Stimulated activated CD4-positive, alpha-beta T cell treated with anti-CD3 and anti-CD28 coated beads, Interleukin-1b, Interleukin-23, amount 100 ng/mL, for 4 hours (primary cell): ENCODE measurements at places on chromosomes 1 and 21.

DNA sequence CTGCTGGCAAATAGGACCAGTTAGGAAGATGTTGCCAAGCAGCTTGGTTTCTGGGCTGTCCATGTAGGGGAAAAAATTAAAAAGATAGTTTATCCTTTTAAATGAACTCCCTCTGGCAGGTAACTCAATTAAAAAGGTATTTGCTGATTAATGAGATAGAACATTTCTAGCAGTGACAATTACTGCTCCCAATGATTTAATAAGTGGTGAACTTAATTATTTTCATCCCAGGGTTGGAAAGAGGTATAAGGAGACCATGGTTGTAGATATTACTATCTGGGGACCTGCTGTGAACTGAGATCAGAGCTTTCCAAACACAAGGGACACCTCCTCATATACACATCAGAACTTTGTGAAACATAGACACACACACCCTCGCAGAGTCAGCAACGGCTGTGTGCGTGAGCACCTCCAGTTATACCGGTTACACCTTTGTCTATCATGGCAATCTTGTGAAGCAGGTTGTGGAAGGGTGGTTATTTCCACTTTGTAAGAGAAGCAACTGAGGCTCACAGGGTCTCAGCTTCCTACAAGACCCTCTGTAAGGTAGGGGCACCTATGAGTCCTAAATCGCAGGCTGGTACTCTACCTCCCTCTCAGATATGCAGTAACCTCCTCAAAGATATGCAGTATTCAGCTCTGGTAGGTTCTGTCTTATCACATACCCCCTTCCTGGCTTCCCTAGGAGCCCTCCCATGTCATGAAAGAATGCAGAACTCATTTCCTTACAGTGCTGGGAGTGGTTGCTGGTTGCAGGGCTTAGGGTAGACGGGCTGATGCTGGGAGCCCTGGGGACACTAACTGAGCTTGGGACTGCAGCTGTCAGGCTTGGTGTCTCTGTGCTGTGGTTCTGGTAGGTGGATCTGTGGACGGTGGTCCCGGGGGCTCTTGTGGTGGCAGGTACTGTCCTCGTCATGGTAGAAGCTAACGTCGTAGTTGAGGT is 18.5 kb upstream of the MAGOH start:
- no peak for DNase-seq

DNA sequence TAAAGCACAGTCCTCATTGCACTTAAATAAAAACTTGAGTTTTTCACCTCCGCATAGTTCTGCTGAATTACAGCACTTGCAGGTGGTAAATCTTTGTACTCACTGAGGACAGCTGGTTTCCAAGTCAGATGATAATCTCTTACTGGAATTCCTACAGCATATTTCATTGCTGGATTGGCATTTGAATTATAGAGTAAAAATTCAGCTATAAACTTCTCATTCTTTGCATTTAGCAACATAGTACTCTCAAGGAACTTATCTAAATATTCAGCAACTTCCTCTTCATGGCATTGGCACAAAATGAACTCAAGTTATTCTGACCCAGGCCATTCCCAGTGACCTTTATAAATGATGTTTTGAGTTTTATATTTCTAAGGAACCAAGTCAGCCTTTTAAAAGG is 23.4 kb downstream of the GORAB start:
- no peak for DNase-seq

GRCh38 chr1:15525050-15526020 is 1.3 kb upstream of the DNAJC16 start:
- DNase-seq: no peak

DNA sequence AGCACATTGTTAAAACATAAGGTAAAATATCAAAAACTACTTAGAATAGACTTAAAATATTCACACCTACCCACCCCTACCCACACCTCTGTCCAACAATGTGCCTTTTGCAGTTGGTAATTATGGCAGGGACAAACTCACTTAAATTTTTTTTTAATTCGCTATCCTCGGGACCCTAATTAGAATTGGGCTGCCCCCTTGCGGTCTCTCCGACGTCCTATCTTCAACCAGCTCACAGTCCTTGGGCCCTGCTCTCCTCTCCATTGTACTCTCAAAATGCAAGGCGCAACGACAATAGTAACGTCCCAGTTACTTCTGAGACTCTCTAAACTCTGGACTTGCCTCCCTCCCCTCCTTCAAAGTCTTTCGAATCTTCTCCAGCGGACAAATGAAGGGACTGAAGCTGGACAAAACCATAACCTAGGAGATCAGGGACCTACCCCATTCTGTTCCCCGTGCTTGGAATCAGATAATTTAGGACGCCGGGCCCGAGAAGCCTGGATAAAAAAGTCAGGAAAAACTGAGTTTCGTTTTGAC is 1.1 kb upstream of the CIART start:
- peak; percentile 41 for DNase-seq

DNA sequence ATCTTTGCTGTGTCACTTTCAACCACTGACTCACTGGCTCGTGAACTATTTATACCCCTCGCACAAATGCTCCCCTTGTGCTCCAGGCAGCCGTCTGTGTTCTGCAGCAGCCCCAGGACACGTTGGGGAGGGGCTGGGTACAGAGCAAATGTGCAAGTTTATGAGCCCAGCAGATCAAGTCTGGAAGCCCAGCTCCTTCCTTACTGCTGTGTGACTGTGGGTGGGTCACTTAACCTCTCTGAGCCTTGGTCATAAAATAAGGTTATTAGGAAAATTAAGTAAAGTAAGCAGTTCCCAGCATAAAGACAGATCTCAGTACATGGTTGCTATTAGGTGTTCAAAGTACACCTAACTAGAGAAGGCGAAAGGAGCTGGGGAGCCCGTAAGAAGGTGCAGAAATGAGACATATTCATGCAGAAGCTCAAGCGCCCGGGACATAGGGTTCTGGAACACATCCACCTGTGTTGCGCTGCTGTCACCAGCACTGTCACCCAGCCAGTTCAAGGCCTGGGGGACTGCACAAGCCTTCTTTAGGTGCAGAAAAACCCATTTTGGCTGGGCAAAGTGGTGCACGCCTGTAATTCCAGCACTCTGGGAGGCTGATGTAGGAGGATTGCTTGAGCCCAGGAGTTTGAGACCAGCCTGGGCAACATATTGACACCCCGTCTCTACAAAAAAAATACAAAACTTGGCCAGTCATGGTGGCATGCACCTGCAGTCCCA is 13.8 kb downstream of the EFHD2 start:
- DNase-seq: no peak

DNA sequence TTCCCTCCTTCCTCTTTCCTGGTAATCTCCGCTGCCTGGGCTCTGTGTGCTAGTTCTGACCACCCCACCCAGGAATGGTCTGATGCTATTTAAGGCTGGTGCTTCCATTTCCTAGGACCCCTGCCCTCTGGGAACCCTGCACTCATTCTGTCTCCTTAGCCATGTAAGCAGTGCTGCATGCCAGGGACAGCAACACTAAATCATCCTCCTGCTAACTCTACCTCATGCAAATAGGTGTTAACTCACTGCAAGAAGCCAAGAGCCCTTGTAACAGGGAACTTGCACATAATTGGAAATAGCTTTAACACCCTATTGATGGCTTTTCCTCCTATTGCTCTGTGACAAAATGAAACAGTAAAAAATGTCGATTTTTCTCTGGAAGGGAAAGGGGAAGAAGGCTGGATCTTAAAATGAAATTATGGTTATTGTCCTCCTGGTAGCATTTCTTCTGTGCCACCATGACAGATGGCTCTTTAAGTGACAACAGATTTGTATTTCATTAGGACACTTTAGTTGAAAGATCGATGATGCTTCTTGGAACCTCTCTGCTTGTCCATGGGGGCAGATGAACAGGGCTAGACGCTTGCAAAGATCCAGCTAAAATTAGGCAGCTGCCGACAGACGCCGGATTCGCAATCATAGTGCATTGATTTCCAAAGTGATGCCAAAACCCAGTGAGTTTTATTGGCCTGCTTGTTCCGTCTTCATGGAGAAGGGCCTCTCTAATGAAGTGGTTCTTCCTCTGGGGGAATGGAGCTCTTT is 551.7 kb downstream of the MATN1 start:
- DNase-seq: no peak

DNA sequence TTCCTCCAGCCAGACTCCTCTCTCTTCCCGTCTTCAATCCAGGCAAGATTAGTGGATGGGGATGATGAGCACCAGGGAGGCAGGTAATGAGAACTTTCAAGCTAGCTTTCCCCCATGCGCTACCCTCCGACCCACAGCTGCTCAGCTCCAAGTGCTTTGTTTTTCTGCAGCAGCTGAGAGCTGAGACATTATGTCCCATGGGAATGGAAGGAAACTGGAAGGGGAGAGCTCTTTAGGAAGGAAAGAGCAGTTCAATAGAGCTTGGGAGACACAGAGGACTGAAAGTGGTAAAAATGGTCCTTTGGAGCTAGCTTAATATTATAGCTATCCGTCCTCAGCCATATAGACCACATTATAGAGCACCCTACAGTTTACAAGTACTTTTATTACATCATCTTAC is 39.8 kb downstream of the RAB3B start:
- DNase-seq: no peak

DNA sequence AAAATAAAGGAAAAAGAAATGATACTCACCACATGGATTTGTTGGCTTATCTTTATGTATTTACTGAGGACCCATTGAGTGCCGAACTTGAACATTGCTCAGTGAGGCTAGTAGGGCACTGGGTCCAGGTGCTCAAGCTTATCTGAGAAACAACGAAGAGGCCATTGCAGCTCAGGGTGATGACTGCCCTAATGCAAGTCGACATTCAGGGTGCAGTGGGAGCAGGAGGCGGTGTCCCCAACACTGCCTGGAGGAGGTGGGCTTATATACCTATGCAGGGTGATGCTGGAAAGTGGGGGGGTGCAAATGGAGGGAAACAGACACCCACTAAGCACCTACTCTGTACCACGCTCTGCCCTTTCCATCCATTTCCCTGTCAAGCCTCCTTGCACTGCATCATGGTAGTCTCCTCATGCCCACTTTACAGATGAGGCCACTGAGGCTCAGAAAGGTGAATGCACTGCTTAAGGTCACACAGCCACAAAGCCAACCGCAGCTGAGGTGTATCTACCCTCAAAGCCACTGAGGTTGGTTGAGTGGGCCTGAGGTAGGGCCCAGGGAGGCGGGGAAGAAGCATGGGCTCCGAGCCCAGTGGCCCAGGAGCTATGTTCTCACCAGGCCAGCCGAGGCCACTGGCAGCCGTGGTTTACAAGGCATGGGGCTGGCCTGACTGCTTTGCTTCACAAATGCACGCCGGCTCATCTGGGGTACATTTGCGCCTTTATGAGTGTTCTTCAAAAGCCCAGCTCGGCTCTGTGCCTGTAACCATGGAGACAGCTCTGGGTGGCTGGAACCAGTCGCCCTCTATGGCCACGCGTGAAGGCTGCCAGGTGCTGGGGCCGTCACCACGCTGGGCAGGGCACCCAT is 103.8 kb downstream of the EPHB2 start:
- DNase-seq: no peak

DNA sequence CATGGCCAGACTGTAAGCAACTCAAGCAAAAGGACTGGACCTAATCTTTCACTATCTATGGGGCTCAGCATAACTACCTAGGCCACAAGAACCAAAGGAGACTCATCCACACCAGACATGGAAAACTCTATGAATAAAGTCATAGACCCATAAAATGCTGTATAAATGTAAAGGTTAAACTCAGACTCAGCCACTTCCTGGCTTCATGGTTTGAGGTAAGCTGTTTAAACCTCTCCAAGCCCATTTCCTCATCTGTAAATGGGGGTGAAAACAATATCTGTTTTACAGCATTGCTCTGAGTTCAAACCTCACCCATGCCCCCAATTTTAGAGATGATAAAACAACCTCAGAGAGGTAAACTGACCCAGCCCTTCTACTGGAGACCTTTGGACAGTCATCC is 4.0 kb upstream of the SMIM12 start:
- no peak for DNase-seq

- DNase-seq: no peak
Measured at GRCh38 chr1:154442006-154442740, 37.0 kb downstream of the IL6R start.

DNA sequence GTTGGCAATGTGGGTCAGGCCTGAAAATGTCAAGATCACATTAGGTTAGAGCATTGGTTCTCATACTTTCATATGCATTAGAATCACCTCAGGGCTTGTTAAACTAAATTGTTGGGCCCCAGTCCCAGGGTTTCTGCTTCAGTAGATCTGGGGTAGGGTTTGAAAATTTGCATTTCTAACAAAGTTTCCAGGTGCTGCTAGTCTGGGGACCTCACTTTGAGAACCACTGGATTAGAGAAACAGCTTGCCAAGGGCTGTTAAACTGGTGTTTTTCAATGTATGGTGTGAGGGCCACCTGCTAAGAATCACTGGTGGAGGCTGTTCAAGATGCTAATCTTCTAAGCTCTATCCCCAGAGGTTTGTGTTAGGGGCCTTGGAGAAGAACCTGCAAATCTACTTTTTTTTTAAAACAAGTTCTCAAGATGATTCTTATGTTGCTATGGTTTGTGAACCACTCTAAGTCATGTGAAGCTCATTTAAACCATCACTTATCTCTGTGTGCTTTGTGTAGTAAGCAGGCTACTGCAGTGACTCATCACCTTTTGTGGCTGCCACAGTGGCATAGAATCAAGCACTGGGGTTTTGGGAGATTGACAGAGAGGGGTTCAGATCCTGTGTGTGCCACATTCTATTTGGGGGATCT is 152.2 kb downstream of the S1PR1 start:
- no peak for DNase-seq

GRCh38 chr1:72650843-72651435 is 368.6 kb upstream of the NEGR1 start:
- no peak for DNase-seq

DNA sequence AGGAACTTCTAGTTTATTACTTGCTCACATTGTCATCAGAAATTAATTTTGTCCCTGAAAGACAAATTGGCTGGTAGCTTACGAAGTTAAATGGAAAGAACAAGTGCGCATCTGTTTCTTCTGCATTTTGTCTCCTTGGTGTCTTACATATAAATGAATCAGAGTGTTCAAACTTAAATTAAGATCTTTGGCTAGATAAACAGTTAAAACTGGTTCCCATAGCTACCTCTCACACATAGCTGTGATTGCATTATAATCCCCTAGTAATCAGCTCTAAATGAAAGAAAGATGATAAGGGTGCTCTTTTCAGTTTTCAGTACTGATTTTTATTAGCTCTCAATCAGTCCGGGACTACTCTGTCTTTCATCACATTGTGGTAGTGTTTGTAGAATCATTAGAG is 124.2 kb upstream of the LMO4 start:
- DNase-seq: no peak

DNA sequence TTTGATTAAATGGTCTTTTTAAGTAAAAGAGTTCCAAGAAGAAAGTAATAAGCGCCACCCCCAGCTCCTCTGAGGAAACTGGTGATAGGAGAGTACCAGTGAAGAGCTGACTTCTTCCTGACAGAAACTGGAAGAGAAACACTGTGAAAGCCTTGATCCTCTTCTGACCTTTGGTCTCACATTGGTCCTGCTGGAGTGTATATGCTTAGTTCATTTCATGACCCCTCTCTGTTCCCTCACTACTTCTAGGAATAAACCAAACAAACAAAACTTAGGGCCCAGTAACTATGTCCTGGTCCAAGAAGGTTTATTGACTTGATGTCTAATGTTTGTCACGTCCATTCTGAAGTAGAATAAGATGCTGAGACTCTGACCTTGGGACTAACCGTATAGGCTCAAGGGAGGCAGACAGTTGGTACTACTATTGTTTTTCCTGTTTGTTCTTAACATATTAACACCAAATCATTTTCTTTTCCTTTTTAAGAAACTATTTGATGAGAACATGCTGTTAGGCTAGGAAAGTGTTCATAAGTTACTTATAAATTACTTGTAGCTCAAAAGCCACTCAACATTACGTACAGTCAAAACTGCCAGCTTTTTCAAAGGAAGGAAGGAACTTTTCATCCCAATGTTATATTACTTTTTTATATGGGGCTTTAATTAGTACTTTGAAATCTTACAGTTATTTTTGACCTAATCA is 57.9 kb downstream of the MIER1 start:
- DNase-seq: no peak
